Fibroblast of skin of right quadriceps (primary cell): ENCODE measurements at places on chromosomes 4 and X.

- DNase-seq: peak; percentile 4
Measured at GRCh38 chrX:106959901-106960300, 39.7 kb downstream of the CLDN2 start.

DNA sequence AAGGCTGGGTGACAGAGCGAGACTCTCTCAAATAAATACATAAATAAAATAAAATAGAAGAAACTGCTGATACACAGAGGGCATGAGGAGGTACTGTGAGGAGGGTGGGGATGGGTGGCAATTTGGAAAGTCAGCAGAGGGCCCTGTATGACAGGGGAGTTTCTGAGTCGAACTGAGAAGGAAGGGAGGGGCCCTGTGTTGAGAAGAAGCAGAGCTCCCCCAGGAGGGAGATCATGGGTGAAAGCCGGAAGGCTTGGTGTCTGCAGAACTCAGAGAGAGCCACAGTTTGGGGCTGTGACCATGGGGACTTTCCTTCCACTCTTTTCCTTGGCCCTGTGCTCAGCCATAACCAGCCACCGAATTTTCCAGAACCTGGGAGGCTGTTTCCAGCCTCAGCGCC is 24.8 kb upstream of the AFAP1 start:
- no peak for DNase-seq

GRCh38 chr4:151658959-151659600 is 101.7 kb downstream of the GATB start:
- DNase-seq: peak; percentile 80

DNA sequence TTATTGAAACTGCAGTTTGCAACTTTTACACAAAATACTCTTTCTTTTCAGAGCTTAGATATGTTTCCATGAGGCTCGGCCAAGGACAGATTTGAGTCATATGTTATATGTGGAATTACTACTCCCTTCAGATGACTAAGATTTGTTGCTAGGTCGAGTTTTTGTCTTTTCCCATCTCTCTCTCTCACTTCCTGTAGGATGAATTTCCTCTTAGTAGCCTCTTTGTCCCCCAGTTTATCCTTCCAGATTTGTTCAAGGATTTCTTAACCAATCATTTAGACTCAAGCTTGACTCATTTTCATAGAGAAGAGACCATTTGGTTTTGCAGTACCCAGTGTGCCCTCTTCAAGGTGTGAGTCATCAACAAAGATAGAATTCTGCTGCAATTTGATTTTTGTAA is 209.2 kb downstream of the GLUD2 start:
- DNase-seq: peak; percentile 17

DNA sequence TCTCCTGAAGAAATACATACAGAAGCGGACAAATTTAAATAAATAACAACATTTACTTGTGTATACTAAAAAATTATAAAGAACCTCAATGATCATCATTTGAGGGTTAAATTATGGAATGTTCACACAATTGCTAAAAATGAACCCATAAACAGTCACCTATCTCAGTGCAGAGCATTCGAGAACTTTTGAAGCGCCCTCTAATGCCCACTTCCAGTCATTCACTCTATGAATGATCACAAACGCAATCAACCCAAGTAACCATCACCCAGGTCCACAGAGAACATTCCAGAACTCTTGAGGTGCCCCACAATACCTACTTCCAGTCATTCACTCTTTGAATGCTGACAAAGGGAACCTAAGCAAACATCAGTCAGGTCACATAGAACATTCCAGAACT is 103.5 kb upstream of the PLAC1 start:
- DNase-seq: no peak

GRCh38 chrX:154373340-154374306 is 811 bp downstream of the FLNA start:
- peak; percentile 92 for DNase-seq

- DNase-seq: no peak
Measured at GRCh38 chr4:119136546-119136945, 914 bp downstream of the MYOZ2 start.

GRCh38 chrX:5586726-5587125 is 641.9 kb downstream of the NLGN4X start:
- no peak for DNase-seq

DNA sequence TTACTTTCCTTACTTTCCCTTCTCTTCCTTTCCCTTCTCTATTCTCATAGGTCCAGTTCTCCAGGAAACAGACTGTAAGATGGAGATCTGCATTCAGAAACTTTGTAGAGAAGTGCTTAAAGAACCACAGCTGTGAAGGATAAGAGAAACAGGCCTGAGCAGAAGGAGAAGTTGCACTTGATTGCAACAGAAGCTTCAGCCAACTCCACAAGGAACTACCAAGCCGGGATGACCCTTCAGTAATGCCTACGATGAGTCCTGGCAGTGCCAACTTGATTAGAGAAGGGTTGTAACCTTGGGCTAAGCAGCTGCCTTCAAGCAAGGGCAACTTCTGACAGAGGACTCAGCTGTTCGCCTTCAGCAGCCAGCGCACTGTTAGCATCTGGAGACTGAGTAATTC is 413.3 kb upstream of the RASGEF1B start:
- DNase-seq: no peak

- no peak for DNase-seq
Measured at GRCh38 chr4:16580514-16580913, 317.9 kb downstream of the LDB2 start.

- DNase-seq: no peak
Measured at GRCh38 chrX:21930986-21931385, 9.5 kb upstream of the SMS start.

DNA sequence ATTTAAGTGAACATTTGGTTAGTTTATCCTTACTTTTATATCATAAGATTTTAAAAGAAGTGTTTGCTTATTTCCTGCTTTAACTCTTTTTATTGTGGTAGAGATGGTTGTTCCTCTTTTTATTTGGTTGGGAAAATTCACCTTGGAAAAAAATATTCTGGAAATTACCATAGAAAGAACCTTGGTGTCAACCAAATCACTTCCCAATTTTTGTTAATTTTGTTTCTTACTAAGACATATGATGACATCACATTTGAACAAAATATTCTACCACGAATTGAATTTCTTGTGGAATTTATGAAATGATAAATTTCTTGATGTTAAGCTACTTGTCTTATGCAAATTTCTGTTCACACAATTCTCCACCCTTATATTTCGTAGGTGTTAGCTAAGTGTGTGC is 33.7 kb downstream of the LAMTOR3 start:
- DNase-seq: no peak

DNA sequence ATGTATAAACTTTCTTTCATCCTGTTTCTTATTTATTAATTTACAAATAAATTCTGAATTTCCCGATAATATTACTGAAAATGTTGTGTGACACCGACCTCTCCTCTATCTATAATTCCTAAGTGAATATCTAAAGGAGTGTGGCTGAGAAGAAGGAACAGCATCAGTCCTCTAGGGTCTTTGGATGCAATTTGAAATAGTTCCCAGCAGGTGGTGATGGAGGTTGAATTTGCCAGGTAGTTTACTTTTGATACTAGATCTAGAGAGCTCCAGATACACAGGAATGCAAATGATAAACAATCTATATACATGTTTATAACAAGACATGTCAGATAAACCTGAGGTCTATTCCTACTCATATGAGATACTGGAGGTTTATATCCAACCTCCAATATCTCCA is 305.4 kb downstream of the PCDH18 start:
- peak; percentile 30 for DNase-seq

GRCh38 chr4:125388613-125389012 is 73.9 kb downstream of the FAT4 start:
- DNase-seq: peak; percentile 94

DNA sequence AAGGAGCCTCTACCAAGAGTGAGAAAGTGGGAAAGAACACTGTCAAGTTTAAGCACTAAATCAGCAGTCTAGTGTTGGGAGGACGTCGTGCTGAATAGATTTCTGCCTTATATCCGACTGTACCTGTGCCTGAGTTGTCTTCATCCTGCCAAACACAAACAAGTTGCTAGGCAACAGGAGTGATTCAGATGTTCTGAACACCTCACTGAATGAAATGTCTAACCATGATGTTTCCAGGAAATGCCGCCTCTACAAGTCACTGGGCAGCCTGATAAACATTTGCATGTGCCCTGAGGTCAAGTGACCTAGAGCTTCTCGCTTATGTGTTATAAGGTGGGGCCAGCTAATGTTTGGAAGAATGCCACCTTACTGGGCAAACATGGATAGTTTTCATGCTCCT is 37.9 kb downstream of the SGMS2 start:
- peak; percentile 8 for DNase-seq

- no peak for DNase-seq
Measured at GRCh38 chr4:55242506-55242905, 103.5 kb upstream of the SRD5A3 start.

DNA sequence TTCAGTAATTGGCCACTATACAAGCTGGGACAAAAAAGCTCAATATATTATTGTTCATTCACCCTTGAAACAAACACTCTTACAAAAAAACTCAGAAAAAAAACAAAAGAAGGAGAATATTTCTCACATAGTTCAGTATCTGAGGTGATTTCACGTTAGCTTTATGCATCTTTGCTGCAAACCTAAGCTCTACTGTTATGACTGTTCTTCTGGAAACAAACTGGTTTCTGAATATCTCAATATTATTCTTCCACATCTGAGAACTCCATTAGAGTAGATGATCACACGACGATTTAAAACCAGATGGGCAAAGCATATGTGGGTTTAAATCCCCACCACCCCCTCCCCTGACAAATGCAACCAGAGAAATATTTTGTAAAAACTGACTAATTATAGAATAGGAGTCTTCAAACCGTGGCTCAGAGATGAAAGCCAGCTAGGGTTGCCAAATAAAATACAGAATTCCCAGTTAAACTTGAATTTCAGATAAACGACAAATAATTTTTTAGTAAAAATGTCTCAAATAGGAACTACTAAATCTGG is 182.0 kb upstream of the FAM241A start:
- DNase-seq: no peak

DNA sequence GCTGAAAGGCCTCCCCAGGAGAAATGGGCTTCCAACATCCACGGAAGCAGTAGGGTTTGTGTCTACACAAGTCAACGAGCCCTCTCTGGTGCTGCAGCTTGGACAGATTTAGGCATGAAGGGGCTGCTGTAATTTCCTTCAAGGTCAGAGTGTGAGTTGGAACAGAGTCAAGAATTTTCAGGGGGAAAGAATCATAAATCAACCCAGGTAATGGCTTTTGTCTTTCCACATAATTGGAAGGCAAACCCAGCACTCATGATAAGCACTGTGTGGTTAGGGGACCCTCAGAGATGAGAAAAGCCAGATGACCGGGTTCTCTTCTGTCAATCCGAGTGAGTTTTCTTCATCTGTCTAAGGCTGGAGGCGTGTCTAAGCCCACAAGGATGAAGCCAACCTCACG is 78.6 kb upstream of the MXRA5 start:
- no peak for DNase-seq

- DNase-seq: no peak
Measured at GRCh38 chrX:132743086-132743485, 215.3 kb downstream of the HS6ST2 start.

- no peak for DNase-seq
Measured at GRCh38 chr4:185838514-185839193, 26.7 kb upstream of the SORBS2 start.

DNA sequence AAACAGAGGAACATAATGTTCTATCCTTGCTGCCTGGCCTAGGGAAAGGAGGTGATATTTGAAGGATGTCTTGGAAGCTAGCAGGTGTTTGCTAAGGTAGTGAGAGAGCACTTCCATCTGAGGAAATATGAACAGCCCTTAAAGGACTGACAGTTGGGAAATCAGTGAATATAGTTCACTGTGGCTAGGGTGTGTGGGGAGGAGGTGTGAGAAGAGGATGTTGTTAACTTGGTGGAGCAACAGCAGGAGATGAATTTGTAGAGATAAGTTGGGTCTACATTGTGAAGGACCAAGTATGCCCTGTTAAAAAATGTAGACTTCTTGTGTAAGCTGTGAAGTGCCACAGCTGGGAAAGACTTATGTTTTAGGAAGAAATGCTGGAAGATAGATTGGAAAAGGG is 25.5 kb downstream of the TBC1D19 start:
- no peak for DNase-seq

GRCh38 chrX:135513130-135513515 is 7.3 kb upstream of the INTS6L start:
- no peak for DNase-seq

- no peak for DNase-seq
Measured at GRCh38 chrX:14508025-14508690, 21.2 kb upstream of the GLRA2 start.

- no peak for DNase-seq
Measured at GRCh38 chr4:184953971-184954370, 64.3 kb upstream of the HELT start.

DNA sequence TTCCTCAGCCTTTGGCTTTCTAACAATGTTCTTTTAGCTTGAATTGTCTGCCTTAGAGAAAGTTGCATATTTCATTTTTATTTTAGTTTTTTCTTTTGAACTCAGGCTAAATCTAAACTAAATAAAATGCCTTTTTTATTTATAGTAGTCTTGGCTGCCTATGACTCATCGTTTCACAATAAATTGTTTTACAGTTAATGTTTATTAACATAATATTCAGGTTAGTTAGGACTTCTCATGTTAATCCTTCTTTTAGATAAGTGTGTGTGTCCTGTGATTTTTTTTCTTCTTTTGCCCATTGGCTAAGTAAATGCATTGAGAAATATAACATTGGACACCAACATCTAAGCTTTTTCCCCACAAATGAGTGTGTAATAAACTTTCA is 1.6 kb downstream of the RP2 start:
- DNase-seq: no peak

GRCh38 chr4:41133454-41134018 is 80.8 kb downstream of the APBB2 start:
- DNase-seq: no peak

DNA sequence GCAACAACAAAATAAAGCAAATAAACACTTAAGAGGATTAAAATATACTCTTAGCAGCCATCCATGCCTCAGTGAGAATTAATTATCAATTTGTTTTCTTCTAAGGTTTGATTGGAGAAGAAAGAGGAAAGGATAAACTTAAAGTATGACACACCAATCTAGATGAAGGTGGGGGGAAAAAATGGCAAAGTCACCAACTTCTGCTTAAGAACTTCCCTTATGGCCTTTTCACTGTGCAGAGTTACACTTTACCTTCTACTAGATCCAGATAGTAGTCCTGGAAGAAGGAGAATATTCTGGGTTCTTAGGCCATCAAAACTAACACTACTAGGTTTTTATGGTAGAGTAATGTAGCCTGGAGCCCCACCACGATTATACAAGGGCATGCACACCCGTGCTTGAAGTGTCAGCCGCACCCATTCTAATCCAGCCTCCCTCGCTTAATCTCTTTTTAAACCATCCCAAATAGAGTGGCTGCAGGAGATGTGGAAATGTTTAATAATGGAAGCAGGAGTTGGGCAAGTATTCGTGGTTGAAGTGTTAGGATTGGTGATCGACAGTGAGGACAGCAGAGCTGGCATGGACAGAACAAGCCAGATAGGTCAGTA is 14.1 kb downstream of the ENPEP start:
- DNase-seq: no peak

- DNase-seq: no peak
Measured at GRCh38 chr4:148311526-148311925, 130.7 kb downstream of the NR3C2 start.

GRCh38 chr4:19214591-19215186 is 1037.0 kb upstream of the SLIT2 start:
- peak; percentile 65 for DNase-seq

- no peak for DNase-seq
Measured at GRCh38 chrX:136182414-136182813, 35.1 kb downstream of the FHL1 start.
